GM23338 (cell line): ENCODE measurements at places on chromosomes 5 and 9.

GRCh38 chr5:98624145-98624880 is 149.2 kb upstream of the RGMB start:
- DNase-seq, result no peak

GRCh38 chr9:134735441-134736175 is 94.0 kb downstream of the COL5A1 start:
- DNase-seq, result no peak

- no peak for DNase-seq
These were observed 10.8 kb upstream of the ADRA1B start for GRCh38 chr5:159905496-159905895.

DNA sequence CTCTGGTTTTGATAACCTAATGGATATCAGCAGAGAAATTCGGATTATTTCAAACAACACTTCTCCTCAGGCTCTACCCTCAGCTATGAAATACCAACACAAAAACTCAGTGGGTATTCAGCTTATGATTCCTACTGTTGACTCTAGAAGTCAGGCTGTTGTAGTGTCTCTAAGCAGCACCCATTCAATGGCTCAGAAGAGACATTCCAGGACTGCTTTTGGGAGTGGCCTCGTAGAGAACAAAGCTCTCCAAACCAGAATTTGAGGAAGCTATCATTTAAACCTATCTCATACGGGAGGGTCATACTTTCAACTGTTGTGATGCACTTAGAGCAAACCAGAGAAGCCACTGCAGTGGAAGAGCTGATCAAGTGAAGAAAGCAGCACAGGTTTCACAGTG is 34.1 kb downstream of the ETF1 start:
- no peak for DNase-seq

- DNase-seq, result no peak
These were observed 89.2 kb upstream of the CAST start for GRCh38 chr5:96572864-96573512.

- DNase-seq, result no peak
These were observed 624.1 kb downstream of the ANXA1 start for GRCh38 chr9:73775757-73776156.

DNA sequence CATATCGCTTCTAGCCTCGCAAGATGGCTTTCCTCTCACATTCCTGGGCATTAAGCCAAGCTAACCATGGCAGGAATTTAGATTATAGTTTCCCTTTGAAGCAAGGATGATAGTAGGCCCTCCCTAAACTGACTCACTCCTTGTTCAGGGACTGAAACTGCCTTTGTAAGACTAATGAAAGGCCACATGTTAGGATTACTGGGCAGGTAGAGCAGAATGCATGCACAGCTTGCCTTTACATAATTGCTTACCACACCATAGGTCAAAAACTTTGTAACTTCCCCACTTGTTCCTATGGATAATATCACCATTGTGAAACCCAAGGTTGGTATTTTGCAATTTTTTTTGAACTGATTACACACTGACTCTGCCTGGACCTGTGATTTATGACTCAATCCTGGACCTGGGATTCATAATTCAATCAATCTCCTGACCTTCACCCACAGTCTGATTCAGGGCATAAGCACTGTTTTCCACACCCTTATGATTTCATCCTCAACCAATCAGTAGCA is 41.0 kb upstream of the PRDM9 start:
- DNase-seq, result no peak
